Stimulated activated CD4-positive, alpha-beta T cell treated with anti-CD3 and anti-CD28 coated beads, Interleukin-15, amount 100 ng/mL, for 1 hour (primary cell): ENCODE measurements at places on chromosomes 13 and 19.

DNA sequence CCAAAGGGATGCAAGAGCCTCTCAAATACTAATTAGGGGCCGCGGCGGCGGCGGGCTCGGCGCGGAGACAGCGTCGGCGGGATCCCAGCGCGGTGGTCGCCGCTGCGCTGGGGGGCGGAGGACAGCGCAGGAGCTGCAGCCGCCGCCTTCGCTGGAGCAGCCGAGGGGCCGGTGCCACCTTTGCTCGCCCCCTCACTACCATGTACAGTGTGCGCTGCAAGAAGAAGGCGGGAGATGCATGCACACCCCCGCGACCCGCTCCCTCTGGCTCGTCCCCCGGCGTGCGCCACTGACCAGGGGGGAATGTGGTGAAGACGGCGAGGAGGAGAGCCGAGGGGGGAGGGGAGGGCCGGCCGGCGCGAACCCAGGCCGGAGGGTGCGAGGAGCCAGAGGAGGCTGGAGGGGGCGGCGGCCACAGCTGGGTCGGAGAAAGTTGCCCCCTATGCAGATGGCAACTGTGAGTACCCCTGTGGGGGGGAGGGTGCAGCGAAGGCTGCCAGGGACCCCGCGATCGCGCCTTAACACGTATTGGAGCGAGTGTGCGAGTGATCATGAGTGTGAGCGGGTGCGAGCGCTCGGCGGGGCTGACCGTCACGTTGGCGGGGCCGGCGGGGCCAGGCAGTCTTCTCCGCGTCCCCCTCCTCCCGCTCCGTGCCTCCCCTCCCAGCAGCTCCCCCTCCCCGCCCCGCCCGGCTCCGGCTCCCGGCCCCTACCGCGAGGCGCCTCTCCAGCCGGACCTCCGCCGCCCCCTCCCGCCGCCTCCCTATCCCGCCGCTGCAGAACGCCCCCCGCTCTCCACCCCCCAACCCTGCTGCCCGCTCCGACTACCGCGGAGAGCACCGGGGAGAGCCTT lies 808 bp downstream of the SLITRK5 start:
- DNase-seq = no peak

DNA sequence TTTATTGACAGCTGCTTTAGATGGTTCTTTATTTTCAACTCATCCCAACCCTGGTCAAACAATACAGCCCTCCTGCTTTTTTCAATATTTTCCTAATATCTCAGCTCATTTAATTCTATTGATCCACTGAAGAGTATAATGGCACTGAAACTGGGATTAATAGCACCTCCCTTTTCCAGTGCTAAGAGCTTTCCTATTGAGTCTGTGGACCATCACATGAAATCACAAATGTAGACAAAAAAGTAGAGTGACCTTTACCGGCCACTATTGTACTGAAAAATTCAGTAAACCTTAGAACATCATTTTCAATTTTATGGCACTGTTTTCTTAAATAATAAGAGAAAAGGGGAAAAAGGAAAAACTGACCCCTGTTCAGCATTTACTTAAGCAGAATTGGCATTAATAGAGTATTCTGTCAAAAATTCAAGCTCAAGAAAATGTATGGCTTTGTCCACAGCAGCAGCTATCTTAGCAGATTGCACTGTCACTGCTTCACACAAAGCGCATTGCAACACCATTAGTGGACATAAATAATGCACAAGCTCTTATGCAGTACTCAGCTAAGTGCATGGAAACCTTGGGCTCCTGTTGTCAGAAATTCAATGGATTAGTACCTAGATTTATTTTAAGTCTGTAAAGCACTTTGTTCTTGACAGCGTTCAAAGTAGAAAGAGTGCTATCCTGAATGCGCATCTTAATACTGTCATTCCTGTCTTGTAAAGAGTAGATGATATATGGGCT lies 851.0 kb upstream of the KLHL1 start:
- DNase-seq = no peak

DNA sequence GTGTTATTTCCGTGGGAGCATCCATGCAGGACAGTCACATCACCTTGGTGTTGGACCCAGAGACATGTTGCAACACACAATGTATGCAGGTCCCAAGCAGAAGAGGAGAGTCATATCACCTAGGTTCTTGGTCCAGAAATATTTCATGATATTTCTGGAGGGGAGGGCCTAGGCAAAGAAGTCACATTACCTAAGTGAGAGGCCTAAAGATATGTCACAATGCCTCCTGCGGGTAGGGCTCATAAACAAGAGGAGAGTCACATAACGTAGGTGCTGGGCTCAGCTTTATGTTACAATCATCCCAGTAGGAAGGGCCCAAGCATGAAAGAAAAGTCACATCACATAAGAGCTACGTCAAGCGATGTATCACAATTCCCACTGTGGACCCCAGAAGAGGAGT lies 10.8 kb upstream of the ZNF724 start:
- DNase-seq = no peak

GRCh38 chr19:42352301-42353259 lies 27.1 kb downstream of the MEGF8 start:
- DNase-seq = no peak

DNA sequence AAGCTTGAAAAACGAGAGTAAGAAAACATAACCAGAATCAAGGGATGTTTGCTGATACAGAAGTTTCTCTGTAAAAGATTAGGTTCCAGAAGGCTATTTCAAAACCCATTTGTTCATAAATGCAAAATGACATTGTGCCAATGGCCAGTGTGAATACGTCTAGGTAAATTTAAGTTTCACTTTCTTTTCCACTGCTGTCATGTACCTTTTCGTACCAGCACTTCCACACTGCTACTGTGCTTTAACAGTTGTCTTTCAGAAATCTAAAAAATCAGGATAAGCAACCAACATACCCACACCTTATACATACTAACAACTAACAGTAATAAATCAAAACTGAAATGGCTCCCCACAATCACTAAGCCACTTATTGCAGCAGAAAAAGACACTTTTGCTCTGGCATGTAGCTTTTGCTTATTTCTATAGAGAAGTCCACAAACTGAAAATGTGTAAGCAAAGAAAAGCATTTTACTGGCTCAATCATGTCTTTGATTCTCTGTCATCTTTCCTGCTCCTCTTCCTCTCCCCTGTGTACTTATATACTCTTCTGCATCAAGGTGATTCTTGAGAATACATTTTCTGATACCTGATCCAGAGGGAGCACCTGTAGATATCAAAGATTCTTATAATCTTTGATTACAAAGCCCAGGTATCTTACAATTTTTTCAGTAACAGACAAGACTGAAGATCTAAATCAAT lies 34.3 kb downstream of the ELF1 start:
- no peak for DNase-seq

GRCh38 chr13:114079601-114080536 lies 52.6 kb downstream of the RASA3 start:
- no peak for DNase-seq

GRCh38 chr19:35045667-35046300 lies 4.3 kb downstream of the HPN start:
- no peak for DNase-seq

GRCh38 chr13:44317752-44318151 lies 55.9 kb upstream of the SERP2 start:
- DNase-seq = no peak

- DNase-seq = no peak
These were observed 1422.4 kb upstream of the MIR17HG start for GRCh38 chr13:89925107-89925506.

DNA sequence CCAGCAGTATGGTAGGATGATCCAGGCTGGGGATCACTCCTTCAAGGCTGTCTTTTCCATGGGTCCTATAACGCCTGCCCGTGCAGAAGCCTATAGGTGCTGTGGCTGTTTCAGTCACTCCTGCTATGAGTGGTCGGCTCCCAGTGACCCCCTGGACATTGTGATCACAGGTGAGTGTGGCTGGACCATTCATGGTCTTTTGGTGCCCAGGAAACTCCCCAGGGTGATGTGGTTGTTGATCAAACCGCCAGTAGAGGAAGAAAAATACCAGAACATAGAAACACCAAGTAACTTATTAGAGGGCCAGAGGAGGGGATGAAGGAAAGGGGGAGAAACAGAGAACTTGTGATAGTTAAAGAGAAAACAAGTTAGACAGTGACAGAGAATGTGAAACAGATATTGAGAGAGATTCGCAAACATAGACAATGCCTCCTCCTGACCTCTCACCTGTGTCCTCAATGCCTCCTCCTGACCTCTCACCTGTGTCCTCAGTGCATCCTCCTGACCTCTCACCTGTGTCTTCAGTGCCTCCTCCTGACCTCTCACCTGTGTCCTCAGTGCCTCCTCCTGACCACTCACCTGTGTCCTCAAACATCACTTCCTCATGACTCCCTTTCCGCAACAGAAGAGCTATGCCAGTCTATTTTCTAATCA lies 19.4 kb downstream of the LAIR2 start:
- DNase-seq = no peak

DNA sequence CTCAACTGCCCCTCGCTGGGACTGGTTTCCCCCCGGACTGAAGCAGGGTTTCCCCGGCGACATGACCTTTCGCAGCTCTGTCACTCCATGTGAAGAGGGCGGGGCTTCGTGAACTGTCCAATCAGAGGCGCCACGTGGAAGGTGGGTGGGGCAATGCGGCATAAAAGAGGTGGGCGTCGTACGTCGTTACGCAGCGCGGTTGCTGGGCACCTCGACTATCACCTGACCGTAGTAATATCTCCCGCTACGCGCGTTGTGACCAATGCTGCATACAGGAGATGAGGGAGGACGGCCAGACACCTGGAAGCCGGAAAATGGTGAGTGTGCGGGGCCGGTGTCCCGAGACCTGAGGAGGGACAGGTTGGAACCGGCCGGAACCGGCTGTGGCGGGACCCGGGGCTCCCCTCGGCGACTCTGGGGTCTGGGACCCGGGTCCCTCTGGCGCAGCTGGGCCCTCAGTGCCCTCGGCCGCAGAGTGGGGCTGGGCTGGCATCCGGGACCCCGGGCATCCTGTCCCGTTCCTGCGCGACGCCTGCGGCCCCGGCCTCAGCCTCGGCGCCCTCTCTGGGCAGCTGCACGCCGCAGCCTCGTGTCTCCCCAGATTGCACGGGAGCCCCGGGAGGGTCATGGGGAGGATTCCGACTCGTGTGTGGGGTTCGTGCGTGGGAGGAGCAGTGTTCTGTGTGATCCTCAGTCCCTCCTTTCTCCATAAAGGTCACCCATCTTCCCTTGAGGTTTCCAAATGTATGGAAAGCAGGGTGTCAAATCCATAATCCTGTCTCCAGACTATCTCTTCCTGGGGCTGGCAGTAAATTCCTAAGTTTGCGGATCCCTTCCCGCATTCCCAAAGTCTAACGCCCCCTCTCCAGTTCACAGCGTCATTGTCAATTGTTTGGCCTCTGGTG lies 32.2 kb downstream of the ZNF136 start:
- DNase-seq = peak; percentile 64

GRCh38 chr13:78409172-78409571 lies 194.2 kb downstream of the POU4F1 start:
- no peak for DNase-seq

DNA sequence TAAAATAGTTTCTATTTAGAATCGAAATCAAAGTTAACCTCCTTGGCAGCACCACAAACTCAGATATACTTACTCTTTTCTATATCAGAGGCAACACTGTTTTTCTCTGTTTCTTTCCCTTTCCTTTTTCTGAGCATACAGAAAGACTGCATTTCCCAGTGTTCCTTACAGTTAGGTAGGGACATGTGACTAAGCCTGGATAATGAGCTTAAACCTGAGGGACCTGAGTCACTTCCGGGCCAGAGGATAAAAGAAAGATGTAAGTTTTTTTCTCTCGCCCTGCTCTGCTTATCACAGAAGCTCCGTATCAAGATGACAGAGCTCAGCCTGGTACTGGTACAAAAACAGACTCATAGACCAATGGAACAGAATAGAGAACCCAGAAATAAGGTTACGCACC lies 531.9 kb downstream of the KLF12 start:
- DNase-seq = no peak

DNA sequence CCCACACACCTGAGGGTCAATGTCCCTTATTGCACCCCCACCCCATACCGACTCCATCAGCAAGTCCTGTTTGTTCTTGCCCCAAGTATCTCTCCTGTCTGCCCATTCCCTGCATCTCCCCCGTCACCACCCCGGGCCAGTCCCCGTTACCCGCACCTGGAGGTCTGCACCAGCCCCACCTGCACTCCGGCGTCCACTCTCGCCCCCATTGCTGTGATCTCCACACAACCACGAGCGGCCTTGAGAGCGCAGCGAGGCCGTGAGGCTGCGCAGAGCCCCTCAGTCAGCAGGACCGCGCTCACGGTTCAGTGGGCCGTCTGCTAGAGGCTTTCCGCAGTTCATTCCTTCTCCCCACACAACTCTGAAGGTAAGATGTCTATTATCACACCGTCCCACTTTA lies 152.8 kb downstream of the KATNAL1 start:
- DNase-seq = no peak

DNA sequence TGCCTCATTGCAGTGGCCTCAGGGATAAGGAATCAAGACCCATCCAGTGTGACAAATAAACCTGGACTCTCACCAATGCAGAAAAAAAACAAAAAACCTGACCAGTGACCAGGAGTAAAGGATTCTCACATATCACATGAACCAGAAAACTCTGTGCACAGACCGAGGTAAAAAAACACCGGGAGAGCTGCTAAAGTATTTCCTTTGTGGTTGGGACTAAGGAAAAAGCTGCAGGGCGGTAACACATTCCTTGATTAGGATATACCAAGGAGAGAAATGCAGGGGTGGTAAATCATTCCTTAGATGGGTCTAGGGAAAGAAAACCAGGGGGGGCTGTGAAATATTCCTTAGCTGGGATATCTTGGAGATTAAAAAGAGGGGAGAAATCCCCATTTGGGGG lies 64.8 kb upstream of the ZNF85 start:
- DNase-seq = no peak

DNA sequence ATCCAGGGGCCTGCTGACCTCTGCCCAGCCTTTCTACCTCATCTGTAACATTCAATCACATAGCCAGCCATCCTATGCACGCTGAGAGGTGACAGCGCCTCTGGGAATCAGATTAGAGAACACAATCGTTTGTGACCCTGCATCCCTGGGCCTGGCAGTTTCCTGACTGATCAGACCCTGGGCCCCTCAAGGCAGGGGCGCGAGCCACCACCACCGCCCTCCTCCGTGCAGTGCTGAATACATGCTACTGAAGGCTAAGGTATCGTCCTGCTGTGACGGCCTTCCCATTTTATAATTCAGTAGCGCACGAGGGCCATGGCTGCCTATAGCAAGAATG lies 1.3 kb downstream of the TMTC4 start:
- DNase-seq = no peak

- no peak for DNase-seq
These were observed 2.9 kb upstream of the PCDH8 start for GRCh38 chr13:52851137-52851962.

DNA sequence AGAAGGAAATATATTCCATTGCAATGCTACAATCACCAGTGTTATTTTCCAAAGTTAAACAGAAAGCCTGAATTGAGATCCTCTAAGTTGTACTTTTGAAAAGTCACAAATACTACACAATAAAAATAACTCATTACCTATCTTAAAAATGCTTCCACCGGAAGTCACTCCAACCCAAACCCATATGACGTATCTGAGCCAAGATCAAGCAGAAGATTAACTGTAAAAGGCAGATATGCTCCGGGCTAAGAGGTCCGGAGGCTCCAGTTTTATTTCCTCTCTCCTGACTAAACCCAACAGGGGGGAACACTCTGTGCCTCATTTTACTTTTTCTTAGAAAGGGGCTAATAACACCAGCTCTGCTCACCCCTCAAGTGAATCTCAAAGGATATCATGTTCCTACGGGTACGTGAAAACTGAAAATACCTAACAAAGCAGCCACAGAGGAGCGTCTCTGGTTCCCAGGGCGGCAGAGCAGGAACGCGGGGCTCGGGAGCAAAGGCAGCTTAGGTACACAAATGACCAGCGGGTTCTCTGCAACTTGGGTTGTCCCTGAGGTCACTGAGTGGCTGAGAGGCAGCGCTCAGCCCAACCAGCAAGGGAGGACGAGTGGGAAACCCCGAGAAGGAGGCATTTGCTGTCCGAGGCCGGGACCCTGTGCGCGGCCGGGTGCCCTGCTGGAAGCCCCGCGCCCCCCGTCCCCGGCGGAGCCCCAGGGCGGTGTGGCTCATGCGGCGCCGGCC lies 750 bp downstream of the RAB20 start:
- DNase-seq = no peak
